Activated CD4-positive, CD25-positive, alpha-beta regulatory T cell treated with anti-CD3 and anti-CD28 coated beads, Interleukin-2, amount 50 U/mL, for 72 hours (primary cell): ENCODE measurements at places on chromosomes 6 and 20.

- no peak for DNase-seq
Observed at GRCh38 chr6:75201901-75202672, 3.8 kb downstream of the COL12A1 start.

DNA sequence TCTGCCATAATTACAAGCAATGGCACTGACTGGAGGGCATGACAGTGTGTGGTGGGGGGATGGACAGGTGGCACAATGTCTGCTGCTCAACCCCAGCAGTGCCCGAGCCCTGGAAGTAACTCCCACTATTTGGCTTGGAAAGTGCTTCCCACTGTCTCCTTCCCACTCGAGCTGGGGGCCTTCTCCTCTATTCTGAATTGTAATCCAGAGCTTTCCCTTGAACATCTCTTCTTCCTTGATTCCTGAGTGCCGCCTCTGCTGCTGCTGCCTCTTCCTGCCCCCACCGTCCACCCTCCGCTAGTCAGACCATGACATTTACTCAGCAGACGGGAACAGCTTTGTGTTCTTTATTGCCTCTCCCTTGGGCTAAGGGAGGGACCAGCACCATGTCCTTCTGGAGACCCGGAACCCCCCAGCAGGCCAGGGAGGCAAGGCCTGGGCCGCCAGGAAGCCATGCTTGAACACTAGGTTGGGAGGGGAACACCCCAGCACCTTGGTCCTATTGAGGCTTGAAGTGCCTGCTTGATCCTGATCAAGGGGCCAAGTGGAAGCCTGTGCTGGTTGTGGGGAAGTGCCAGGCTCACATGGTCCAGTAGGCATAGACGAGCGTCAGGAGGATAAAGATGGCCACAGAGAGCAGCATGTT lies 17.0 kb downstream of the CCDC167 start:
- no peak for DNase-seq

GRCh38 chr6:2771079-2771478 lies 5.9 kb downstream of the WRNIP1 start:
- DNase-seq, result no peak

GRCh38 chr6:21970569-21971300 lies 326.1 kb downstream of the PRL start:
- no peak for DNase-seq

GRCh38 chr20:45067558-45067957 lies 33.4 kb downstream of the KCNS1 start:
- no peak for DNase-seq

- no peak for DNase-seq
Observed at GRCh38 chr6:89518352-89519055, 85.6 kb downstream of the ANKRD6 start.

DNA sequence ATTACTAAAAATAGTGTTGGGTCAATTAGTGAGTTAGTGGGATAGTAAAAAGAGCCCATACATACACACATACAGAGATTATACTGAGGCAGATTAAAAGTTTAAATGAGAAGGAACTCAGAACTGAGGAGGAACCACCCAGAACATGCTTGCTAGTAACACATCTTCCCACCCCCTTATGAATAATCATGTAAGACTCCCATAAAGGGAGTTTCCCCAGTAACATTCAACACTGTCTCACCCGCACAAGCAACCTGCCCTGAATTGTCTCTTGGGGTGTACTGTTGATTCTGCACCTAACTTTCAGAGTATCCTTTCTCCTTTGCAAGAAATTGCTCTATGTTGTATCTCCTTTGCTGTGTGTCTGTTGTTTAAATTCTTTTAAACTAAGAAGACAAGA lies 11.1 kb upstream of the HLA-DQB2 start:
- DNase-seq, result no peak
